Occipital lobe (tissue), 3 donors: ENCODE measurements at places on chromosomes 6 and 20. TPM values are rescaled to one million over a fixed set of nuclear protein-coding genes. Genes with fewer than 3 reads are reported as not detected.
A peak's percentile ranks its signal among the peaks of the same experiment; 100 is the strongest.

Gene NFATC2
- 0.47 TPM for total RNA-seq

Gene FAM217A
- not detected for total RNA-seq

GRCh38 chr6:18323935-18324705 lies 59.8 kb upstream of the DEK start:
- no peak for DNase-seq

DNA sequence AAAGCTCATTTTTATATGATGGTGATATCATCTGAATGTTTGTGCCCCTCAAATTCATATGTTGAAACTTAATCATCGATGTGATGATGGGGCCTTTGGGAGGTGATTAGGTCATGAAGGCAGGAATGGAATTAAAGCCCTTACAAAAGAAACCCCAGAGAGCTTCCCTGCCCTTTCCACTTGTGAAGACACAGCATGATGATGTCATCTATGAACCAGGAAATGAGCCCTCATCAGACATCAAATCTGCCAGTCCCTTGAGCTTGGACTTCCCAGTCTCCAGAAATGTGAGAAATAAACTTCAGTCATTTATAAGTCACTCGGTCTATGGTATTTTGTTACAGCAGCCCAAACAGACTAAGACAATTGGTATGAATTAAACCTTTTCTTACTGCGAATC lies 153.1 kb downstream of the MYB start:
- no peak for DNase-seq

GRCh38 chr20:33079259-33079658 lies at the start of gene BPIFB4:
Gene BPIFB4, plus strand, starts transcription at chr20:33079643. Its CDS starts 1,884 bp downstream, at chr20:33081527.
- DNase-seq, result no peak

DNA sequence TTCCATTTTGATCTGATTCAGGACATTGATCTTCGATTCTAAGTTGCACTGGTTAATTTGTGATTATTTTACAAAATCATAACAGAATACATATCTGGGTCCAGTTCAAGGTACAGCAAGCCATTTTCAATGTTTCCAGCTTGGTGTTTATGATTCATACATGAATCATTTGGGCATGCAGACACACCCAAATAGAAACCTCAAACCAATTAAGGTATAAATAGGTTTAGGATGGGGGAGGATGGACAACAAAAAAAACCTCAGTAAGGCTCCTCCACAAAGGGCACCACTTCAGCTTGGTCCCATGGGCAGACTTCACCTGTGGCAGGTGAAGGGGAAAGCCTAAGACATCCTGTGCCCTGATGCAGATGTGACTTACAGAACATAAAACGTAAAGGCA lies 192.7 kb downstream of the KHDC1L start:
- DNase-seq, result no peak

- DNase-seq, result no peak
Measured at GRCh38 chr6:150486048-150486447, 113.6 kb upstream of the PLEKHG1 start.

DNA sequence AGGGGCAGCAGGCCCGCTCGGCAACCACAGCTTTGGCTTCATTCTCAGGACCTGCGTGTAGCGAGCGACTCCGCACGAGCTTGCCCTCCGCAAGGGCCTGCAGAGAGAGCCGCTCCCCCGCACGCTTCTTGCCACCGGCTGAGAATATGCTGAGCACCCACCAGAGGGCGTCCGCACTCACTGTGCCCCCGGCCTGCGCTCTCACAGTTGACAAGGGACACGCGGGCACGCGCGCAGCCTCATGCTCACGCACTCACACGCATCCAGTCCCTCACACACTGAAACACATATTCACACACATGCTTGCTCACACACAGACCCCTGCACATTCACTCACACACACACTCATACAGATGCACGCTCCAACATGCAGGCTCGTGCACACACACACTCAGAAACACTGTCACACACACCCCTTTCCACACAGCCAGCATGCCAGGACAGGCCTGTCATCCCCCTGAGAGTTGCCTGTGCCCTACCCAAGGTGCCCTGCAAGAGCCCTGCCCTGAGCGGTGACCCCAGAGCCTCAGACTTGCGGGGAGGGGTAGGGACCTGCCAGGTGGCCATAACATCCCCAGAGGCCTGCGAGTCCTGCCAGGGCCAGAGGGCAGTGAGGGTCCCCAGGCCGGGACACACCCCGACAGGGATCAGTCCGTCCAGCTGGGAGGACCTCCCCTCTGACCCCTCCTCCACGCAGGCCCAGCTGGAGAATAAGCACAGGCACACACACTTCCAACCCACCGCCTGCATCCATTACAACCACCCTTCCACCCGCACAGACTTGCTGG lies 174.1 kb downstream of the BMP7 start:
- peak; percentile 48 for DNase-seq

GRCh38 chr20:34951652-34952051 lies 4.0 kb downstream of the GSS start:
- no peak for DNase-seq

GRCh38 chr20:34887023-34887422 lies 10.6 kb downstream of the ACSS2 start:
- no peak for DNase-seq

Gene KHDC1L
- 0.78 TPM for total RNA-seq

DNA sequence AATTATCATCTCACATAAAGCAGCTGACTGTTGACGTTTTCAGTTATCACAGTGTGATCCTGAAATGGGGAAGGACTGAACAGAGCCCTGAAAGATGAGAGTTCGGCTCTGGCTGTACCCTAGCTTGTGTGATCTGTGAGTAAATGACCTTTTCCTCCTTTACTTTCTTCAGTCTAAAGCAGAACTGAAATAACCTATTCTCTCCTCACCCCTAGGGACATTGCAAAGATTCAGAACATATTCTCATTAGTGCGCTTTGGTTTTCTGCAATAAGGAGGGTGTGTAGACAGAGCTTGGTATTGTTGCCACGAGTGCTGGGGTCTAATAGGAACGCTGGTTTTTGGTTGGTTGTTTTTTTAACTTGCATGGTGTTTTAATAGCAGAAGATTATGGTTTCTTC lies 16.7 kb downstream of the FARS2 start:
- no peak for DNase-seq

DNA sequence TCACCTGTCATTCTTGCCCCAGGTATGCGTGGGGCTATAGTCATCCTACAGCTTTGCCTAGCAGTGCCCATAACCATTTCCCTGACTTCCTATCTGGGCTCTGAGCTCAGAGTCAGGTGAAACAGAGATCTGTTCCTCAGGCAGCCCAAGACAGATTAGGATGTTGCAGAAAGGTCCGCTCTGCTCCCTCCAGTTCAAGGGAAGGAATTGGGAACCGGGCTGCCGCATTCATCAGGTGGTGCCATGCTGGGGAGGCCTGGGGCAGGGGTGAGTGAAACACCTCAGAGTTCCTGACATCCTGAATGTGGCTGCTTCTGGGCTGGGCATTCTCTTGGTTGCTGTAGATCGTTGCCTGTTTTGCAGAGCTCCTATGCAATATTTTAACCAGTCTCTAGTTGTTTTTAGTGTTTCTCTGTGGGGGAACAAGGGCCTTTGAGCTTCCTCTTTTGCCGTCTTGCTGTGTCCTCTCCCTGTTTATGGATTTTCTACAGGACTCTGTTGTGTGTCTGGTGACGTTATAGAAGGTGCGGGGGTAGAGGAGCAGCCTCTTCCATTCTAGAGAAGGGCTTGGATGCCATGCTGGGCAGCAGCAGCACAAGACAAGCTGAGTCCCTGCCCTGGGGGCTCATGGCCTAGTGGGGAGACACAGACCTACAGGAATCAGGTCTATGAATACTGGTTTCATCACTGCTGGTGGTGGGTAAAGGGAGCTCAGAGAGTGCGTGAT lies 9.2 kb downstream of the ENTPD6 start:
- DNase-seq, result no peak

Gene SAMHD1
- 26.7 TPM for total RNA-seq

Gene SH3BGRL2
- 21.2 TPM for total RNA-seq

- no peak for DNase-seq
Measured at GRCh38 chr6:74087899-74088298, 391.9 kb downstream of the CD109 start.

GRCh38 chr6:164533045-164533362 lies 776.4 kb downstream of the C6orf118 start:
- DNase-seq, result no peak

GRCh38 chr20:63641792-63642523 lies 11.3 kb downstream of the STMN3 start:
- DNase-seq, result peak; percentile 91

Gene SF3B5
- 37.1 TPM for total RNA-seq

Gene C6orf15
- not detected for total RNA-seq

Gene CRIP3
- total RNA-seq, result 3.9 TPM

Gene STMND1
- total RNA-seq, result not detected

Gene TOX2
- total RNA-seq, result 0.31 TPM

Gene BMP5
- total RNA-seq, result 4.4 TPM

- DNase-seq, result no peak
Measured at GRCh38 chr20:8154638-8155037, 22.6 kb downstream of the PLCB1 start.
